ENCODE measurements at places on chromosomes 4 and X.
A peak's percentile ranks its signal among the peaks of the same experiment; 100 is the strongest.

DNA sequence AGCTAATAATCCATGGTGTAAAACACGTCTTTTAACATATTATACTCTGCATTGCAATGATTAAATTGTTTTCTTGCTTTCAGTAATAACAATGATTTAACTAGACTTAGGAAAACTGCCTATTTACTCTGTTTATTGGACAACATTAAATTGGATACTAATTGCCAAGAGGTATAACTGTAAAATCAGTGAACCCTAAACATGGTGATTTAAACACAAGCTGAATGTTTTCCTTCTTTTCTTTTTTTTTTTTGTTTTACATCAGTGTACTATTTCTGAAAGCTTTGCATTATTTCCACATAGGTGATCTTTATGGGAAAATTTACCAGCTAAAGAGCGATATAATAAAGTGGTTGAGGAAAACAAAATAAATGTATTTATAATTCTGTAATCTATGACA is 276.7 kb downstream of the PCDH7 start:
- DNase-seq: no peak

GRCh38 chr4:103853627-103854026 is 133.8 kb upstream of the TACR3 start:
- DNase-seq: no peak

- DNase-seq: no peak
These were observed 69.2 kb downstream of the GALNT7 start for GRCh38 chr4:173237762-173238161.

GRCh38 chr4:176320976-176321361 is 1.2 kb downstream of the SPCS3 start:
- peak; percentile 33 for DNase-seq

- DNase-seq: peak; percentile 43
These were observed 169.0 kb downstream of the CORIN start for GRCh38 chr4:47668810-47669408.

GRCh38 chr4:53688186-53688790 is 97.0 kb upstream of the LNX1 start:
- peak; percentile 3 for DNase-seq

- no peak for DNase-seq
These were observed 15.3 kb upstream of the ZBTB33 start for GRCh38 chrX:120235284-120235683.

- peak; percentile 63 for DNase-seq
These were observed 114.0 kb downstream of the ENPP6 start for GRCh38 chr4:184103527-184104264.

- peak; percentile 33 for DNase-seq
These were observed 40.5 kb downstream of the ANXA5 start for GRCh38 chr4:121656269-121656641.

DNA sequence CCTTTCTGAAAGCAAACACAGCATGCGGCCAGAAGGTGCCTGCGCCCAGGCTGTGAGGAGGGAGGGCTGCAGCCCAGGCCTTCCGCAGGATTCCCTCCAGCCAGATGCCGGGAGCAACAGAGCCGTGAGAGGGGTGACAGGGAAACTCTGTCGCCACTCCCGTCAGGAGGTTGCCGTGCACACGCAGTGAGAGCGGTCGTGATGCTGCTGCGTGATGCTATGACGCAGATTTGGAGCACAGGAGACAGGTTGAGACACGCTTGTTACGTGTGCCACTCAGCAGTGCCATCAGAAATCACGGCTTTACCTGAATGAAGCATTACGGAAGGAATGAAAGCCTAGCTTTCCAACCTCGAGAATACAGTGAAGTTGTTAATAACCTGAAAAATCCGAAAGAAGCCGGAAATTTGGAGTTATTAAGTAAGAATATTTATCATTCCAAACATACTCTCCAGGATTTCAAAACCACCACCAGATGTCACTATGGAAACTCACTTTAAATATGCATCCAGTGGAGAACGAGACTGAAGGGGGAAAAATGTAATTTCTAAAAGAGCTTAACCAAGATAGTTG is 54.4 kb downstream of the FAT1 start:
- peak; percentile 36 for DNase-seq

- DNase-seq: peak; percentile 79
These were observed at the start of gene IGFBP7 for GRCh38 chr4:57109847-57110639. Gene IGFBP7 (minus strand): TSS chr4:57110385. CDS start chr4:57110351, 34 bp downstream.

- DNase-seq: no peak
These were observed 179.5 kb downstream of the SMIM20 start for GRCh38 chr4:26093551-26093950.

- DNase-seq: peak; percentile 34
These were observed 74.7 kb downstream of the PAQR3 start for GRCh38 chr4:78864405-78865024.

DNA sequence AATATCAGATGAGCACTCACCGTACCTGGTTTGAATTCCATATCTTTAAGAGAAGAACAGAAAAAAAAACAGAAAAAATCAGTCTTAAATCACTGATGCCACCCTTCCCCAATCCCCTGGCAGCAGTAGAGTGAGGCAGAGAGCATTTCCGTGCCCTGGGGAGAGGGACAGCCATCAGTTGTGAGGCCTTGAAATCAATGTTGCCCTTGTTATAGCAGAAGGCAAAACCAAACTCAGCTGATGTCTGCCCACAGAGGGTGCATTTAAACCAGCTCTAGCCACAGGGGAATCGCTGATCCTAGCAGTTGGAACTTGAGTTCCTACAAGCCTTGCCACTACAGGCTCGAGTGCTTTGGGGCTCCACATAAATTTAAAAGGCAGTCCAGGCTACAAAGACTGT is 338.5 kb upstream of the FMR1 start:
- DNase-seq: no peak

- no peak for DNase-seq
These were observed 46.1 kb upstream of the HCCS start for GRCh38 chrX:11064851-11065600.

DNA sequence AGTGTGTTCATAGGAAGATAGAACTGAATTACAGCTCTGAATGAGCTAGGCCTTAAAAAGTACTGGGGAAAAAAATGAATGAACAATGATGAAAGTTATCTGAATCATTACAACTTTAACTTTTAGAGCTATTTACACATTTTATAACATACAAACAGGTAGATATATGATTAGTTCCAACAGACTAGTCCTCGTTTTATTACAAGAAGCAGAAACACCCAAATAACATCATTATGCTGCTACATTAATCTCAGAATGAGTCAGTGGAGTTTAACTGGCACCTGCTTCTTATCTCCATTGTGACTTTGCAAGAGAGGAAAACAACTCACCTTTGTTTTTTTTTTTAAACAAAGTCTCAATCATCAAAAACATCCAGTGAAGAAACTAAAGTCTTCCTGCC is 15.2 kb downstream of the ATP8A1 start:
- DNase-seq: no peak

DNA sequence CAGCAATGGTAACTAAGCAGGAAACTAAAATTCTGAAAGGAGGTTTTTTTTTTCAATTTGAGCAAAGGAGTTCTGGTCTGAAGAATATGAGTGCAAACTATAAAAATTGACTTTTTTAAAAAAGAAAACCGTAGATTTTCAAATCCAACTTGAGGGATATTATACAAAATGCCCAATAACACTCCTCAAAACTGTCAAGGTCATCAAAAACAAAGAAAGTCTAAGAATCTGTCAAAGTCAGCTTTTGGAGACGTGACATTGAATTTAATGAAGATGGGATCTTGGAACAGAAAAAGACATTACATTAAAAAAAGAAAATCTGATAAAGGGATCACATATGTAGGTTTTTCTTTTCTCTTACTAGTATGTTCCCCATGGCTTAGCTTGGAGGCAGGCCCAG is 40.4 kb upstream of the AR start:
- DNase-seq: no peak

DNA sequence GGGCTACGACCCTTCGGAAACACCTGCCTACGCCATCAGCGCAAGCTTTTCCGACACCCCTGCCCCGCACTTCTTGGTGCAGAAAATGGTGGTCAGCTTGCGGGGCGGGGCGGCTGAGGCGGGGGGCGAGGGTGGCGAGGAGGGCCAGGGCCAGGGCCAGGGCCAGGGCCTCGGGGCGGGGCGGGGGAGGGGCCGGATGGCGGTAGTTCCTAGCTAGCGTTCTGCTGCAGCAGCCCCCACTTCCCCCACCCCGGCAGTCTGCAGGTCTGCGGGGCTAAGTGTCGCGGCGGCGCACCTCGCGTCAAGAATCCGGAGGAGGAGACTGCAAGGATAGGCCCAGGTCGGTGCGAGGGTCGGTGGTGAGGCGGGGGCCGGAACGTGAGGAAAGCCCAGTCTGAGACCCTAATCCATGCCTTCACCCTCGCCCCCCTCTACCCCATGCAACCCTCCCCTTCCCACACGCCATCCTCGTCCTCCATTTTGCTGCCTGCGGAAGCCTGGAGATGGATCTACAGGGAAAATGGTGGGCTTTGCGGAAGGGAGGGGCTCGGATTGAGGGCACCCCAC is 600 bp downstream of the BEX4 start:
- DNase-seq: peak; percentile 80

DNA sequence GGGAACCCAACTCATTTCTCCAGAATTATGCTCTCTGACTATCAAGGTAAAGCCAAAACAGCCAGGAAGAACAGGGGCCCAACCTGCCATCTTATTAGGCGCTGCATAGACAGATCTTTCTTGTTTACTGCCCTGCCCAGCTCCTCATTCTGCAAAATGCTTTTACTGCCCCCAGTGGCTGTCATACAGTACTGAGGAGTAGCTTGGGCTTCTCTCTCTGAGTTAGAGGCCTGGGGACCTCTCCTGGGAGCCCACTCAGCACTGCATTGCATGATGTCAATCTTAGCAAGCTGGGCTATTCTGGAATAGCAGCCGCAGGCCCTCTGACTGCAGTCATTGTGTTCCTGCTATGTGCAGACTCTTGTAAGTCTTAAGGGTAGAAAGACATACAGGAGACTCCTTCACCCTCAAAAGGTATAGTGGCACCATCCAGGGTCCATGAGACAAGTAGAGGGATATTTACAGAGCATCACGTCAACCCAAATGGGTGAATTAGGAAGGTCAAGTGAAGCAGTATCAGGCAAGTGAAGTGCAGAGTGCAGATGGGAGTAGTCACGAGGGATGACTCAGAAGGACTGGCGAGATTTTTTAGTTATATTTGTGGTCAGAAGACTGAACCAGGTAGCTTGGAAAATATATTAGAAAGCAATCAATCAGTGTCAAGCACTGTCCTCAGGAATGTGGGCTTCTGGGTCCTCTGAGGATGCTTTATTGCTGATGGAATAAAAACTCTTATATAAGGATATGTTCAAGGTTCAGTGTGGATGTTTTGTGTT is 294.1 kb upstream of the SFRP2 start:
- peak; percentile 12 for DNase-seq

DNA sequence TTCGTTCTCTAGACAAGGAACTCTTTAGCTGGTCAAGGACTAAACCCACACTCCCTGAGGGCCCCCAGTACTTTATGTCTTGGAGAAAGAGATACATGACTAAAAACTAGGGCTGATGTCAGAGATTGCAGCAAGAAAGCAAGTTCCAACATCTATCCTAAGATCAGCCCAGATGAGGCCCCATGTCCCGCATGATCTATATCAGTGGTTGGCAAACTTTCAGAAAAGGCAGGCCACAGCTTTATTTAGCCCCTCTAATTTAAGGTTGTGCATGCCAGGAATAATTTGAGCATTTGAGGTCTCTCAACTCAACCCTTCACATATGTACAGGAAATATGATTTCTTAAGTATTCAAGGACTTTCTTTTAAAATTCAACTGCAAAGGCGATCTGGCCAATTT is 44.1 kb upstream of the FRMD7 start:
- no peak for DNase-seq

- DNase-seq: no peak
These were observed 101.1 kb downstream of the CT47B1 start for GRCh38 chrX:120774606-120775005.

GRCh38 chr4:27742816-27743215 is 882.2 kb downstream of the STIM2 start:
- no peak for DNase-seq

GRCh38 chr4:92825791-92826190 is 522.0 kb downstream of the GRID2 start:
- no peak for DNase-seq

DNA sequence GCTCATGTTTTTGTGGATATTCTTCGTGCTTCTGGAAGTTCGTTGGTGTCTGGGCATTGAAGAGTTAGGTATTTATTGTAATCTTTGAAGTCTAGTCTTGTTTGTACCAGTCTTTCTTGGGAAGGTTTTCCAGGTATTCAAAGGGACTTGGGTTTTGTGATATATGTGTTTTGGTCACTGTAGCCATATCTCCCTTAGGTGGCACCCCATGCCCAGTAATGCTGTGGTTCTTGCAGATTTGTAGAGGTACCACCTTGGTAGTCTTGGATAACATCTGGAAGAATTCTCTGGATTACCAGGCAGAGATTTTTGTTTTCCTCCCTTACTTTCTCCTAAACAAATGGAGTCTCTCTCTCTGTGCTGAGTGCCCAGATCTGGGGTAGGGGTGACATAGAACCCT is 184.1 kb downstream of the TEX13C start:
- DNase-seq: no peak

DNA sequence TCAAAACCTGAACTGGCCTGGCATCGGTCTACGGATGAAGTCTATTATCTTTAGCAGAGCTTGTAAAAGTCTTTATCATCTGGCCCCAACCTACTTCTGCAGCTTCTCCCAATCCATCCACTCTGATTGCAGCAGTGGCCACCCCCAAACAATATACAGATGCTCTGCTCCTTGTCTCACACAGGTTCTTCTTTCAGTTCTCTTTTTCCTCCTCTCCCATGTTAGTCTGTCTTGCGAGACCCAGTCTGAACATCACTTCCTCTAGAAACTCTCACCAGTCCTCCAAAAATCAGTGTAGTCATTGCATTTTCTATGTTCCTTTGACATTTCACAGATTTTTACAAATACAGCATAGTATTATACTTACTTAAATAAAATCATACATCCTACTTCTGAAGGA is 163.0 kb downstream of the FRMPD4 start:
- no peak for DNase-seq

GRCh38 chrX:136219893-136220292 is 31.3 kb downstream of the MAP7D3 start:
- DNase-seq: no peak

DNA sequence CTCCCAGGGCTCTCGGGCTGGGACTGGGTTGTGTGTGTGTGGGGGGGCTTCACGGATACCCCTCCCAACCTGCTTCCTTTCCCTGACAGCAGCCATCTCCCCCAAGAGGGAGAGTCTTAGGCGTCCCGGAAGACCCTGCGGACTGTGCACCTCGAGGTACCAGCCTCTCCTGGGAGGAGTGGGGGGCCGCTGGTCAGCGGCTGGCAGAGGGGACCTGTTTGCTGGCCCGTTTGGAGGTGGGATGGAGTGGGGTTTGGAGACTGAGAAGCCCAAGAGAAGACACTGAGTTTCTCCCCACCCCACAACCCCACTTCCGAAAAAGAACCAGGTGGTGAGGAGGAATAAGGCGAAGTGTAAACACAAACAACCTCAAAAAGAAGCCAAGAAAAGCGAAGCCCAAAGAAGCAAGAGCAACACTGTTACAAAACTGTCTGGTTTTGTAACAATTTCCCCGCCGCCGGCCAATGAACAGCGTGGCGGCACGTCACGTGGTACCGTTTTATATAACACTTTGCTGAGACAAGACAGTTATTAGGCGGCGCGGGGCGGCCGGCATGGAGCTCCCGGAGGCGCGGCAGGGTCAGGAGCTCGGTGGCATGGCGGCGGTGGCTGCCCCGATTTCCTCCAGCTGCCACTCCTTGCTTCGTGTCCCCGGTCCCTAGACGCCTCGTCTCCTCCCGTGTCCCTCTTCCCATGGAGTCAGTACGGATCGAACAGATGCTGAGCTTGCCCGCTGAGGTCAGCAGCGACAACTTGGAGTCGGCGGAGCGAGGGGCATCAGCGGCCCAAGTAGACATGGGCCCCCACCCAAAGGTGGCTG is at the start of gene LONRF3:
LONRF3 (plus strand) TSS at position 531 of the 820 bp plus-strand sequence; CDS start at position 694, 163 bp downstream.
- DNase-seq: peak; percentile 39
